Activated CD8-positive, alpha-beta memory T cell treated with anti-CD3 and anti-CD28 coated beads for 1 hour (primary cell): ENCODE measurements at places on chromosomes 5 and 9.

DNA sequence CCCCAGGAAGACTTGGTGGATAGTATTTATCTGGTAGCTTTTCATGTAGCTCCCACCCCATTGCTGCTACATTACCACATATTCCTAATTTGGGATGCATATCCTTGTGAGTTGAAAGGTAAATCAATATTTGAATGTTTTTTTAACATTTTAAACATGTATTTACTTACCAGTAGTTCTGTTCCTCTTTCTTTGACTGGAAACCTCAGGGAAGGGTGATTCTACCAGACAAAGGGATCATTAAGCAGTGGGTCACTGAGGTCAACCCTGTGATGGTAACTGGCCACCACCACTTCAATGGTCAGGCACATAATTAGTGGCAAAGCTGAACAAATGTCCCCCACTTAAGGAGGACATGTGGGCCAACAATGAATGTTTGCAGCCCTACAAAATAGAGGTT, 27.2 kb upstream of the KLF9 start:
- DNase-seq, result no peak

DNA sequence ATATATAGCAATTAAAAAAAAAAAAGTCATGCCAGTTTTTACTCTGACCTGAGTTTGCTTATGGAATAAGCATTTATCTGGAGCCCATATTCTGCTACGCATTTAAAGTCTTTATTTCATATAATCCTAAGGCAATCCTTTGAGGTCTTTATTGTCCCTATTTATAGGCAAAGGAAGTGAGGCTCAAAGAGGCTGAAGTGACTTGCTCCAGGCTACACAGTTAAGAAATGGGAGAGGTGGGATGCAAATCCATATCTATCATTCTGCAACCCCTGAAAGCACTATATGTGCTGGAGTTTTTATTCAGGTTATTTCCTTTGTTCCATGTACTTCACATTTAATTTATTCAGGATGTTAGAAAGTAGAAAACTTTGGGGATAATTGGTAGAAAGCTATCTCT, 12.1 kb downstream of the KDM3B start:
- DNase-seq, result no peak

GRCh38 chr5:152246401-152246800, 158.7 kb downstream of the NMUR2 start:
- no peak for DNase-seq

DNA sequence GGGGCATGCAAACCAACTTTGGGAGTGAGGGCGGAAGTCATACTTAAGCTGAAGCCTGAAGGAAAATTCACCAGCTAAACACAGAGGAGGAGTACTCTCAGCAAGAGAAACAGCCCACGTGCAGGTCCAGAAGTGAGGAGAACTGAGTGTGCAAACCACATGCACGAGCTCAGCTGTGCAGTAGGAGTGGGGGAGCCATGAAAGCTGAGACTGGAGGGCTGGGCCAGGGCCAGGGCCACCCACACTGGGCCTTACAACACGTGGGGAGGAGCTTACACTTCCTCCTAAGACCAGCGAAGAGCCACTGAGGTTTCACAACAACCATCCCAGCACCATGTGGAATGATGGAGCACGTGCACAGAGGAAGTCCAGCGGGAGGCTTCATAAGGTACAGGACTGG, 9.3 kb upstream of the WWC1 start:
- no peak for DNase-seq

- no peak for DNase-seq
These were observed 49.4 kb upstream of the ORM1 start for GRCh38 chr9:114273461-114273881.
